CD4-positive, alpha-beta T cell (primary cell): ENCODE measurements at places on chromosomes 2 and 18. TPM values are rescaled to one million over a fixed set of nuclear protein-coding genes. Genes with fewer than 3 reads are reported as not detected.

GRCh38 chr18:41818381-41819355 lies 136.4 kb upstream of the PIK3C3 start:
- H3K36me3 ChIP-seq: no peaks in the 10 kb centered on the region
- H3K4me1 ChIP-seq: no peaks in the 10 kb centered on the region
- H3K27ac ChIP-seq: no peak overlapping the region
- no peak for DNase-seq

- no peaks in the 10 kb centered on the region for H3K36me3 ChIP-seq
- H3K4me3 ChIP-seq: no peak overlapping the region
- H3K27me3 ChIP-seq: no peaks in the 10 kb centered on the region
- no peak for DNase-seq
- H3K4me1 ChIP-seq: peaks cover 25% of the 10 kb centered on the region
These were observed 64.8 kb downstream of the PDCL3 start for GRCh38 chr2:100627330-100628300.

GRCh38 chr2:203551778-203552177 lies 16.7 kb upstream of the RAPH1 start:
- DNase-seq: no peak
- H3K27me3 ChIP-seq: no peaks in the 10 kb centered on the region
- no peaks in the 10 kb centered on the region for H3K4me1 ChIP-seq
- H3K27ac ChIP-seq: no peak overlapping the region
- H3K4me3 ChIP-seq: no peak overlapping the region
- H3K36me3 ChIP-seq: no peaks in the 10 kb centered on the region

DNA sequence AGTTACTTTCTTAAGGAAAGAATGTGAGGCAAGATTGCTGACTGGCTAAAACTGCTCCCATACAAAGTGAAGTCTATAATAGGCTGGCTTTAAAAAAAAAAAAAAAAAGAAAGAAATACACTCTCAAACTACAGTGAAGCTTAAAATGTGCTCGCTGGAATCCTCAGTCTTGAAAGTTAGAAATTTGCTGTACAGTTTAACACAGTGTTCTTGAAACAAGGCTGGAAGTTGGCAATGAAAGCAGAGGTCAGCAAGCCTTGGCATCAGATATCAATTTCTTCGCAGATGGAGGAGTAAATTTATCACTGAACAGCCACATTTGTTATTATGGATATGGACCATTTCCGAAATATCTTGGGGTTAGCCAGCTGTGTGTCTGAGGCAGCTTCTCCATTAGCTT lies 392.9 kb downstream of the ZNF516 start:
- H3K27ac ChIP-seq: no peak overlapping the region
- no peak overlapping the region for H3K4me3 ChIP-seq
- H3K27me3 ChIP-seq: no peaks in the 10 kb centered on the region
- DNase-seq: no peak
- H3K4me1 ChIP-seq: no peaks in the 10 kb centered on the region
- H3K36me3 ChIP-seq: no peaks in the 10 kb centered on the region

GRCh38 chr2:36172824-36173223 lies 182.8 kb upstream of the CRIM1 start:
- H3K4me3 ChIP-seq: no peak overlapping the region
- H3K36me3 ChIP-seq: no peaks in the 10 kb centered on the region
- no peaks in the 10 kb centered on the region for H3K4me1 ChIP-seq
- no peak overlapping the region for H3K27ac ChIP-seq
- no peak for DNase-seq
- no peaks in the 10 kb centered on the region for H3K27me3 ChIP-seq

- peaks cover 7% of the 10 kb centered on the region for H3K27me3 ChIP-seq
- no peaks in the 10 kb centered on the region for H3K36me3 ChIP-seq
- no peak for DNase-seq
- no peaks in the 10 kb centered on the region for H3K4me1 ChIP-seq
- no peak overlapping the region for H3K27ac ChIP-seq
These were observed 6.1 kb downstream of the ARHGEF4 start for GRCh38 chr2:130842770-130843169.

DNA sequence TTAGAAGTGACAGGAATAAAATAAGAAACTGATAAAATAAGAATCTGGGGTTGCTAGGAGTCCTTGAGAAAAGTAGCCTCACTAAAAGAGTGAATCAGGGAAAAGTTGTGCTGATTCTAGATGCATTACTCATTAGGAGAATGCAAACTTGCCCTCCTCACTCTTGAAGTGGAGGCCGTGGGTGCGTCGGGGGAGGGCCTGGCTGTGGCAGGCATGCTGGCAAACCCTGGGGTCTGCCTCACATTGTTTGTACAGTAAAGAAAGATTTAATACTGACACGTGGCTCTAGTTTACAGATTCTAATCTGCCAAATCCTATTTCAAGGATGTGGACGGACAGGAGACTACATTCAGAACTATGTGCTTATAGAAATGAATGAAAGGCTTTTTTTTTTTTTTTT lies 41.9 kb downstream of the TANC1 start:
- H3K27me3 ChIP-seq: peaks cover 3% of the 10 kb centered on the region
- H3K27ac ChIP-seq: no peak overlapping the region
- no peaks in the 10 kb centered on the region for H3K4me1 ChIP-seq

DNA sequence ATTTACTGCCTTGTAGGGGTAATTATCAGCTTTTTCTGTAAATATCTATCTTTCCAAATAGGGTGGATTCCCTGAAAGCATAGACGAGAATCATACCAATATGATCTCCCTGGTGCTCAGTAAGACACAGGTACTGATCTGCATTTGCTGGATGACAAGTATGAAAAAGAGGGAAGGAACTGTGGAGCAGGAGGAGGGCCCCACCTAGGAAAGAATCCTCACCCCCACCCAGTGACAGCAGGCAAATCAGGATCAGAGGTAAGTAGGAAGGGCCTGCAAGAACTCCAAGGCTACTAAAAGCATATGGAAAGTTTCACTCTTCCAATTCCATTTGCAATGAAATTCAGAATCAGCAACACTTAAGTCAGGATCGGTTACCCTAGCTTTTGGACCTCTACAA lies 42.3 kb downstream of the METTL8 start:
- H3K36me3 ChIP-seq: no peaks in the 10 kb centered on the region
- DNase-seq: no peak

Gene PRKAG3
- total RNA-seq: not detected

Gene SERPINB10
- not detected for total RNA-seq

Gene MAP2
- total RNA-seq: 0.16 TPM
